Hepatocyte (in vitro differentiated cells): ENCODE measurements at places on chromosomes 1 and 21. TPM values are rescaled to one million over a fixed set of nuclear protein-coding genes. Genes with fewer than 3 reads are reported as not detected.

DNA sequence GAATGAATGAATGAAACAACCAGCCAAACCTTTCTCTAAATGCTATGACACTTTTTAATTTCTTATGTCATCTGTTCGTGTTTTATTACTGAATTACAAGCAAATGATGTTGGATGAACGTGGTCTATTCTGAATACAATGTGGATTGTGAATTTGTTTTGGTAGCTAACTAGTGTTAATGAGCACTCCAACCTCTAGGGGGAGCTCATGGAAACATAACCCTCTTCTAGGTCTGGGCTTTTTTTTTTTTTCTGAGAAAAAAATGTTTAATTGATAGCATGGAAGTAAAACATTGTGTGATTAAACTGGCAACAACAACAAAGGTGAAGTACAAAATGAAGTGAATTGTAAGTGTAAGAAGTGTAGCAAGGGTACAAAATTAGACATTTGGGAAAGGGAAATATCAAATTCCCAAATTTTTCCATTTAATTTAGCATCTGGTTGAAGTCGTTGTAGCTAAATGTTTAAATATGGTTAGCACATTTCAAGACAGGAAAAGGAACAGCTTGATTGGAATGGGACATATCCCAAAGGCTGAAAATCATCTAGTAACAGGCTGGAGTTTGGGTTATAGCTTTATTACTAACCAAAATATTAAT lies 42.6 kb upstream of the PTGS2 start:
- no peak overlapping the region for H3K4me3 ChIP-seq
- no peaks in the 10 kb centered on the region for H3K36me3 ChIP-seq
- no peaks in the 10 kb centered on the region for H3K4me1 ChIP-seq
- DNase-seq = peak; percentile 70
- no peak overlapping the region for H3K27ac ChIP-seq

GRCh38 chr1:113219377-113219776 lies 146.4 kb downstream of the LRIG2 start:
- peaks cover 40% of the 10 kb centered on the region for H3K4me1 ChIP-seq
- H3K27ac ChIP-seq = peak overlapping the region; percentile 87
- no peak overlapping the region for H3K4me3 ChIP-seq
- no peaks in the 10 kb centered on the region for H3K36me3 ChIP-seq
- H3K27me3 ChIP-seq = no peaks in the 10 kb centered on the region

- no peaks in the 10 kb centered on the region for H3K27me3 ChIP-seq
- no peak for DNase-seq
- H3K27ac ChIP-seq = no peak overlapping the region
- H3K36me3 ChIP-seq = no peaks in the 10 kb centered on the region
These were observed 764.8 kb downstream of the ADGRL2 start for GRCh38 chr1:82565546-82565945.

DNA sequence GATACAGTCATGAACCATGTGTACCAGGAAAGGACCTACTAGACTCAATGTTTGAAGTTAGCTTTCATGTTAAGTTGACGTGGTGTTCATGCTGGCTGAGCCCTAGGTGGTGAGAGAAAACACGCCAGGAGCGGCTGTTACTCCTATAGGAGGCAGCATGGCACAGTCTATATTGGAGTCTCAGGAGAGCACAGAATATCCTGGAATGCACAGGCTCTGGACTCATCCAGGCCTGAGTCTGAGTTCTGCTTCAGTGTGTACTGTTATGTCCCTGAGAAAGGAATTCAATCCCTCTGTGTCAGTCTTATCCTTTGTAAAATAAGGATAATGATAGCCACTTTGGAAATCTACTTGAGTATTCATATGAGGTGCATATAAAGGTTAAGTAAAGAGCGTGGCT lies 41.2 kb downstream of the DPT start:
- peaks cover 36% of the 10 kb centered on the region for H3K4me1 ChIP-seq
- peak; percentile 36 for DNase-seq
- no peaks in the 10 kb centered on the region for H3K36me3 ChIP-seq

- DNase-seq = no peak
- no peaks in the 10 kb centered on the region for H3K4me1 ChIP-seq
- H3K27me3 ChIP-seq = no peaks in the 10 kb centered on the region
- no peak overlapping the region for H3K4me3 ChIP-seq
- H3K36me3 ChIP-seq = no peaks in the 10 kb centered on the region
- H3K27ac ChIP-seq = no peak overlapping the region
These were observed 103.8 kb upstream of the FAM78B start for GRCh38 chr1:166270476-166271150.

- no peak overlapping the region for H3K27ac ChIP-seq
- no peaks in the 10 kb centered on the region for H3K36me3 ChIP-seq
- no peak overlapping the region for H3K4me3 ChIP-seq
- DNase-seq = no peak
These were observed 168.7 kb downstream of the RUNX1 start for GRCh38 chr21:34880401-34880800.

DNA sequence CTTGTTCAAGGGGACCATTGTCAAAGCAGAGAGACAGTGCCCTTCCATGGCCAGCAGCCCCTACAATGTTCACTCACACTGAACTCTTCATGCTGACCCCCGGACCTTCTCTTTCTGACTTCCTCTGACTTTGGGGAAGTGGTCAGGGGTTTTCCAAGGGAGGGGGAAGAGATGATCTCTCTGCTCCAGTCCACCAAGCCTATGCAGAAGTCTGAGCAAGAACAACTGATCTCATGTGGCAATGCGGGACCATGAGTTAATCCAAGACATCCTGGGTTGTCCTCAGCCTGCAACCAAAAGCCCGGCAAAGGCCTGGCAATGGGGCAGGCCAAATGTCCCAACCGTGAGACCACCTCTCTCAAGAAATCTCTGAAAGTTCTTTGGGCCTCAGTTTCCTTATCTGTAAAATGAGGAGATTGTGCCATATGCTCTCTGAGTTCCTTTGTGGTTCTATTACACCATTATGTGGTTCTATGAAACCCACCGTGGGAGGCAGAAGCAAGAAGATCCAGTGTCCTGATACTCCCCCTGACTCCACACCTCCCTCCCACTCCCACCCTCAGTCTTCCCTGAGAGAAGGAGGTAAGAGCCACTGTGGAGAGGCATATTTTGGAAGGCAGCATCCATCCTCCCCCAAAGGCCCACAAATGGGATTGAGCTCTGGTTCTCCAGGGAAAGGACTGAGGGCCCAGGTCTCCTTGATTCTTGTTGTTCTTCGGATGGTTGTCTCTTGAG lies 11.8 kb upstream of the ARHGEF2 start:
- H3K27ac ChIP-seq = no peak overlapping the region
- H3K27me3 ChIP-seq = no peaks in the 10 kb centered on the region
- DNase-seq = no peak

- H3K27me3 ChIP-seq = no peaks in the 10 kb centered on the region
- DNase-seq = no peak
These were observed 43.7 kb downstream of the BACH1 start for GRCh38 chr21:29342363-29342957.

GRCh38 chr21:15383588-15383987 lies 318.8 kb upstream of the NRIP1 start:
- no peak overlapping the region for H3K27ac ChIP-seq
- no peaks in the 10 kb centered on the region for H3K27me3 ChIP-seq
- no peak overlapping the region for H3K4me3 ChIP-seq
- H3K4me1 ChIP-seq = no peaks in the 10 kb centered on the region
- H3K36me3 ChIP-seq = no peaks in the 10 kb centered on the region

GRCh38 chr1:204465546-204466415 lies 28.8 kb downstream of the PIK3C2B start:
- peaks cover 7% of the 10 kb centered on the region for H3K4me1 ChIP-seq
- no peaks in the 10 kb centered on the region for H3K36me3 ChIP-seq
- H3K27ac ChIP-seq = no peak overlapping the region
- no peak overlapping the region for H3K4me3 ChIP-seq
- no peak for DNase-seq

DNA sequence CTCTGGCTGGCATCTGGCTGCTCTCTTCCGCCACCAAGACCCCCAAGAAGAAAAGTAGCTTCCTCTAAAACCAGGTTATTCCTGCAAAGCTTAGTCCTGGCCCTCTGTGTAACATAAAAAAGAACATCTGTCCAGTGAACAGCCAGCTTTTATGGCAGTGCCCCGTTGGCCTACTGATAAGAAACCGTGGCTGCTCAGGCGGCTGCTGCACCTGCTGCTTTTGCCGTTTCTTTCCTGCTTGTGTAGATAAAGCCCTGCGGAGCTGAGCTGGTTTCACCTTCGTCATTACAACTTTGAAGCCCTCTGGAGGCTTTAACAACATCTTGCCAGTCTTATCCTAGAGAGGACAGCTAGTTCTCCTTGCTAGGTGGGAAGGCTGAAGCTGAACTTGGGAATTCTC lies 20.5 kb downstream of the ELAPOR1 start:
- peak overlapping the region; percentile 97 for H3K27ac ChIP-seq
- H3K27me3 ChIP-seq = no peaks in the 10 kb centered on the region
- H3K36me3 ChIP-seq = no peaks in the 10 kb centered on the region
- peaks cover 45% of the 10 kb centered on the region for H3K4me1 ChIP-seq
- H3K4me3 ChIP-seq = no peak overlapping the region
- DNase-seq = peak; percentile 67

DNA sequence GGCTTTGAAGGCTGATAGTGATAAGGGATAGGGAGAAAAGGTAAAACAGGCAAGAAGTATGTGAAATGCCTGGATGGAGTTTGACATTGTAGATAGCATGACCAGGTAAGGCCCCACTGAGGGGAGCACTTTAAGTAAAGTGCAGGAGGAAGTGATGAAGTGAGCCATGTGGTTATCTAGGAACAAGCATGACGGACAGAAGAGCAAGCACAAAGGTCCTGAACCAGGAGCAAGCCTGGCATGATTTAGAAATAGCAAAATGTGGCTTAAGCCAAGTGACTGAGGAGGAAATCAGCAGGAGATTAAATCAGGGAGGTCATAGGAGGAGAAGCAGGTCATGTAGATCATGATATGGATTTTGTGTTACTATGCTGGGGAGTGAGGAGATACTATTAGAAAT lies 129.2 kb downstream of the GLUL start:
- H3K4me1 ChIP-seq = no peaks in the 10 kb centered on the region
- DNase-seq = no peak
- H3K36me3 ChIP-seq = no peaks in the 10 kb centered on the region
- H3K27ac ChIP-seq = no peak overlapping the region

DNA sequence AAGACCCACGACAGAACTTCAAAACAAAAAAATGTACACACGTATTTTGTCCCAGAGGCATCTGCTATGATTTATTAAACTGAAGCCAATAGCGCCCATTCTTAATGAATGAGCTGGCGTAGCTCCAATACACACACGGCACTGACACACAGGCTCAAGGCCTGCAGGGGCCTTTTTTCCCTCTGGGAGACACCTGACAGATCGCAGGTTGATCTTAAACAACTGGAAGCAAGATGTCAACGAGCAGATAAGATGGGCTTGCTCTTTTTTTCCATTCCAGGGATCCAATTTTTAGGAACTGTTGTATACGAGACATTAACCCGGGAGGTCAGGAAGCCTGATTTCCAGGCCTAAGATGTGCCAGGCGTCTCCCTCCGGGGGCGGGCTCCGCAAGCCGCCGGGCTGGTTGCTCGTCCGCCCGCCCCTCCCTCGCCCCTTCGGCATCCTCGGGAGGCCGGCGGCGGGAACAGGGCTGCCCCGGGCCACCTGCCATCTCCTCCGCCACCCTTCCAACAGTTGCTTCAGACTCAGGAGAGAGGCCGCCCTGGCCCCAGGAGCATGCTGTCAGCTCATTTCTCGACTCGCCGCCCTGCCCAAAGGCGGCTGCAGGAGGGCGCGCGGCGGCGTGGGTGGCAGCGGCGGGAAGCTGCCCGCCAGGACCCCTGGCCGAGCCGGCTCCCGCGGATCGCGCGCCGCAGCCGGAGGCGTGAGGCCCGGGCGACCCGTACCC lies 735 bp downstream of the TTC13 start:
- peak overlapping the region; percentile 41 for H3K4me3 ChIP-seq
- H3K27ac ChIP-seq = peak overlapping the region; percentile 75
- peak; percentile 73 for DNase-seq
- H3K27me3 ChIP-seq = no peaks in the 10 kb centered on the region

Gene KLHDC7A
- total RNA-seq = 2.3 and 2.4 TPM in 2 replicates

Gene NLRP3
- total RNA-seq = 0.13 and 0.20 TPM in 2 replicates

Gene CACNA1S
- 0.04 TPM in 1 of 2 replicates, not detected in the other for total RNA-seq

Gene SELENBP1
- total RNA-seq = 49.1 and 63.9 TPM in 2 replicates

Gene SLC44A3
- 55.3 and 70.2 TPM in 2 replicates for total RNA-seq

Gene WLS
- 102 and 115 TPM in 2 replicates for total RNA-seq

Gene OPTC
- not detected in 2 replicates for total RNA-seq

Gene OR6N1
- total RNA-seq = not detected in 2 replicates

Gene JUN
- 289 and 351 TPM in 2 replicates for total RNA-seq

Gene ACOT11
- total RNA-seq = 6.7 and 13.8 TPM in 2 replicates
